ENCODE measurements at places on chromosomes 12 and 14.

- no peak for DNase-seq
Observed at GRCh38 chr14:20809917-20810316, 7.3 kb upstream of the RNASE1 start.

DNA sequence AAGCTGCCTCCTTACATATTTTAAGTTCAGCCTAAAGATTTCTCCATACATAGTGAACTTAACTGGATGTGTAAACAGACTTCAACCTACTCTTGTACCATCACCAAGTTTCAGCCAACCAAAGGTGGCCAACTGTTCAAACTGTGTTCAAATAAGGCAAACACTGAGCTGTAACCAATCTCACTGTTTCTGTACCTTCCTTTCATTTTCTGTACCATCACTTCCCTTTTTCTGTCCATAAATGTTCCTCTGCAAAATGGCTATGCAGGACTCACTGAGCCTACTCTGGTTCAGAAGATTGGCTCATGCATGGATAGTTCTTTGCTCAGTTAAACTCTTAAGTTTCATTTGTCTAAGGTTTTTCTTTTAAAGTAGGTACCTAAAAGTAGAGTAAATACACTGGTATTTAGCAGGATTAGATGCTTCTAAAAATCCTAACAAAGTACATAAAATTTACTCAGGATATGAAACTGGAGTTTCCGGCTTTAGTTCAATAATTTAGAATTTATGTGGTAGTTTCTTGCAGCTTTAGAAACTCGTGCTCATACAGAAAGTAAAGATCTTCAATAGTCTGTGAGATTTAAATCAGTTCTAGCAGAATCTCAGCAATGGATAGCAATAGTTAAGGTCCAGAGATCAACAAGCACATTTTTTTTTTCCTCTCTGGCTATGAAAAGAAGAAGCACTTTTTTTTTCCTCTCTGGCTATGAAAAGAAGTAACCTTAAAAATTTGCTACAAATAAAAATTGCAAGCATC, 282.0 kb upstream of the PPFIA2 start:
- no peak for DNase-seq

DNA sequence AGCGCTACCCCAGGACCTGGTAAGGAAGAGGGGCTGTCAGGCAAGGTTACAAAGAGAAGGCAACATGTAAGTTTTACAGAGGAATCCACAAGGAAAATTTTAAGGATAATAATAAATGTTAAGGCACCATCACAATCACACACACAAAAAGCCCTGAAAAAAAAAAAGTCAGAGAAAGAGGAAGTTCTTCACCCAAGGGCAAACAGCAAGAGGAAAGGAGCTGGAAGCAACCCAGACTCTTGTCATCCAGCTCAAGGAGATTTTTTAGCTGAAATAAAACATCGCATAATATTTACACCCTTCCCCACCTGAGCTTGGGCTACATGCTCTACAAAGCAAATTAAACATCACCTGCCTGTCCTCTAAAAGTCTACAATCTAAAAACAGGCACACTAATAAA, 9.5 kb downstream of the SPTB start:
- DNase-seq: no peak

DNA sequence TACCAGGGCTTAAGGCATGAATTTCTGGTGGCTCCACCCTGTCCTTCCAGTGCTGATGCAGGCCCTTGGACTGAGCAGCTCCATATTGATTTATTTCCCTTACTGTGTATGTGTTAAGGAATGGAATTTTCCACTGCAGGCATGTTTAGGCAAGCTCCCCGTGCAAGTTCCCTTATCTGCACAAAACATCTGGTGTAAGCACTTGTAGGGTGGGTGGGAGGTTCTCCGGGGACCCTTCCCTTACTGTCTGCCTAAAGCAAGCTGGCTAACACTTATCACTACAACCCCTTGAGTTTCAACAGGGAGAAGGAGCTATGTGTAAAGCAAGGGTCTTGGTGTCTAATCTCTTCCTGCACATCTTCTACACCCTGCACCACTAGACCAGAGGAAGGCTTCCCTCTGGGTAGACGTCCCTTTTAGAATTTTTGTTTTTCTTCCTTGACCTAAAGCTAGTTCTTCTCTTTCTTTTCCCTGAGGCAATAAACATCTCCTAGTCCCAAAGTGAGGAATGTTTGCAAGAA, 22.0 kb upstream of the DRAM1 start:
- DNase-seq: peak; percentile 74
